Neural crest cell (in vitro differentiated cells): ENCODE measurements at places on chromosomes 7 and 10. TPM values are rescaled to one million over a fixed set of nuclear protein-coding genes. Genes with fewer than 3 reads are reported as not detected.

DNA sequence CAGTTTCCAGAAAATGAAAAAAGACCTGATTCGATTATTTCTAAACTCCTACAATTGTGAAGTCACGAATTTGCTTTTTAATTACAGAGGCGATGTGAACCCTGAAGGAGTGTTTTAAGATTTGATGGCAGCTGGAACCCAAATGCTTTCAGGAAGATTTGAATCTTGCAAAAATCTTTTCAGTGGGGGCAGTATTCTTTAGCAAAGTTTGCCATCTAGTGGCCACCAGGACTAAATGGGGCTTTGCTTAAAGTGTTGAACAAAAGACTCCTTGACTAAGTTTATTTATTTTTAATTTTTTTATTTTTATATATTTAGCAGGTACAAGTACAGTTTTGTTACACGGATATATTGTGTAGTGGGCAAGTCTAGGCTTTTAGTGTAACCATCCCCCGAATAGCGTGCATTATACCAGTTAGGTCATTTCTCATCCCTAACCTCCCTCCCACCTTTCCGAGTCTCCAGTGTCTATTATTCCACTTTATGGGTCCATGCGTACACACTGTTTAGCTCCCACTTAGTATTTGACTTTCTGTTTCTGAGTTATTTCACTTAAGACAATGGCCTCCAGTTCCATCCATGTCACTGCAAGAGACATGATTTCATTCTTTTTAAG is 98.8 kb downstream of the CACNB2 start:
- no peak for DNase-seq

Gene DOCK1
- 55.8 and 62.9 TPM in 2 replicates for total RNA-seq

Gene HOXA10
- 0.35 TPM in 1 of 2 replicates, not detected in the other for total RNA-seq

DNA sequence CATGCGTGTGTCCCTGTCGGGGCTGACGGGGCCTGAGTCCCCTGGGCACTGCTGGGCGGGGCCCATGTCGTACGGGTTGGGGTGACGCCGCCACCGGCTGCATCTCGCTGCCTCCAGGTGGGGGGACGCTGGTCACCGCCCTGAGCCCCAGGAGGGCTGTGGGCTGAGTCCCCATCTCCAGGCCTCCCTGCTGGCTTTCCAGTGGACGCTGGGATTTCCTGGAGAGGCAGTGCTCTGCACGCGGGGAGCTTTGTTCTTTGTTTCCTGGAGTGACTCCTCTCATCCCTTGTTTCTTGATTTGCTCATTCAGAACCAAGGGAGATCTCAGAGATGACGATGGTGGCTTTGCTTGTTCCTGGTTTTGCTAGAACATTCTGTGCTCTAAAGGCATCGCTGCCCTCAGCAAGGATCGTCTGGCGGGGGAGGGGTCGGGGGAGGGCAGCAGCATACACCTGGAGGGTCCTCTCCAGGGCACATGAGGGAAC is 21.0 kb downstream of the PWWP2B start:
- no peak for DNase-seq

DNA sequence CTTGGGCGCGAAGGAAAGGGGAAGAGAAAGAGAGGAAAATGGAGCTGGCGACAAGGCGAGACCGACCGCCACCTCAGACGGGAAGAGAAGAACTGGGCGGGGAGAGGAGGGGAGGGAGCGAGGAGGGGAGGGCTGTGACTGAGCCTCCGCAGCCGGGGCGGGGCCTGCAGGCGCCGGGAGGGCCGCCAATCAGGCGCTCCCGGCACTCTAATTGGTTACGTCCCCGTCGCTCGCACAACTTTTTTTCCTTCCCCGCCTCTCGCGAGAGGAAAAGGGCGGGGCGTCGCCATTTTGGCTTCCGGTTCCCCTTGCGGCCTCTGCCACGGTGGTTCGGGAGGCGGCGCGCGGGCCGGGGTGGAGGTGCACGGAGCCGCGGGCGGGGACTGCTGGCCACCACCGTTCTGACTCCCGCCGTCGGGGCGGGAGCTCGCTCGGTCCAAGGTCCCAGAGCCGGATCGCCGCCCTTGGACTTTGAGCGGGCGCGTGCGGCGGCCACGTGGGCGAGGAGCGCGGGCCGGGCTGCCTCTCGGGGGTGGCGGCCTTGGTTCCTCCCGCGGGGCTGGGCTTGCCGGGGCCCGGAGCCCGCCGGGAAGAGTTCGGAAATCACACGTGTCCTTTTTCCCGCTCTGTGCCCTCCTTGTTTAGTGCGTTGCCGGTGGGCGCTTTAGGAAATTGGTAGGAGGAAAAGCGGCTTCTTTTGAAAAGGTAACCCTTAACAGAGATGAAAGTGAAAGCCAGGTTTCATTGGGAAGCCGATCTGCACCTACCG is at the start of gene GDI2:
Gene GDI2 (minus strand): TSS at position 94 of the 769 bp plus-strand sequence. CDS start 176 bp downstream, outside the sequence.
- peak; percentile 95 for DNase-seq

- no peak for DNase-seq
Observed at GRCh38 chr10:25417611-25418010, 242.8 kb downstream of the GPR158 start.

- no peak for DNase-seq
Observed at GRCh38 chr7:29359482-29360093, 165.0 kb downstream of the CHN2 start.
